Stimulated activated CD4-positive, alpha-beta T cell treated with anti-CD3 and anti-CD28 coated beads, Interleukin-4, amount 100 ng/mL, for 48 hours (primary cell): ENCODE measurements at places on chromosomes 11 and 22.

DNA sequence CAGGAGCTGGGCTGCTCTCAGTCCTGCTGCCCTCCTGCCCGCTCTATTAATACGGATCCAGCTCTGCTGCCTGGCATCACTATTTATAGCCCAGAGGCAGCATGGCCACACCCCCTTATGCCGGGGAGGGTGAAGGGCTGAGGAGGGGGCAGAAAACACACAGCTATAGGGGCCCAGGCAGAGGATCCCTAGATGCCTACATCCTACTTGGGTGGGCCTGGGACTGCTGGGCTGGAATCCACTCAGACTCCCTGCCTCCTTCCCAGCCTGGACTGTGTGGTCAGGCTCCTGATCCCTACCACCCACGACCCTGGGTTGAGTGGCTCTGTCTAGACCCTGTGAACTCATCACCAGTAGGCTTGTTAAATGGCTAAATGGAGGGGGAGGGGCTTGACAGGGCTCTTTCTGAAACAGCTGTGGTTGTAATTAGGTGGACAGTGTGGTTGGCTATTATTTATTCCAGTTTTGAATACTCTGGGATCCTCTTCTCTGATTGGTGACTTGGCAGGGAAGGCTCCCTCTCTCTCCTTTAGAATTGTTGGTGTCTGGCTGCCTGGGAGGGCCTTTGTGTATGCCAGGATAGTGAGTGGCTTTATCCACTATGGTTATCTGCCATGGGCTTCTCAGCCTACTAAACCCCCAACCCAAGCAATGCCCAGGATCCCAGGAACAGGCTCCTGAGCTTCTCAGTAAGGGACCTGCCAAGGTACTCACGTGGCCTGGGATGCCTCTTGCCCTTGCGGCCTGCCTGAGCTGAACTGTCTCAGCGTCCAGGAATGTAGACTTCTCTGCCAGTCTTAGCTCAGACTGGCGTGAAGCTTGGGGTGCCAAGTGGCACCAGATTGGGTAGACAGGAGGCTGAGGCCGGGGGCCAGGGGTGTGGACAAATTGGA is 15.2 kb downstream of the PHLDB1 start:
- no peak for DNase-seq

GRCh38 chr11:106958517-106959248 is 59.6 kb downstream of the GUCY1A2 start:
- DNase-seq, result no peak

GRCh38 chr11:58968251-58968711 is 29.0 kb downstream of the GLYATL1 start:
- DNase-seq, result no peak

- DNase-seq, result peak; percentile 54
Measured at GRCh38 chr22:26756675-26757293, 99.4 kb downstream of the MIAT start.

DNA sequence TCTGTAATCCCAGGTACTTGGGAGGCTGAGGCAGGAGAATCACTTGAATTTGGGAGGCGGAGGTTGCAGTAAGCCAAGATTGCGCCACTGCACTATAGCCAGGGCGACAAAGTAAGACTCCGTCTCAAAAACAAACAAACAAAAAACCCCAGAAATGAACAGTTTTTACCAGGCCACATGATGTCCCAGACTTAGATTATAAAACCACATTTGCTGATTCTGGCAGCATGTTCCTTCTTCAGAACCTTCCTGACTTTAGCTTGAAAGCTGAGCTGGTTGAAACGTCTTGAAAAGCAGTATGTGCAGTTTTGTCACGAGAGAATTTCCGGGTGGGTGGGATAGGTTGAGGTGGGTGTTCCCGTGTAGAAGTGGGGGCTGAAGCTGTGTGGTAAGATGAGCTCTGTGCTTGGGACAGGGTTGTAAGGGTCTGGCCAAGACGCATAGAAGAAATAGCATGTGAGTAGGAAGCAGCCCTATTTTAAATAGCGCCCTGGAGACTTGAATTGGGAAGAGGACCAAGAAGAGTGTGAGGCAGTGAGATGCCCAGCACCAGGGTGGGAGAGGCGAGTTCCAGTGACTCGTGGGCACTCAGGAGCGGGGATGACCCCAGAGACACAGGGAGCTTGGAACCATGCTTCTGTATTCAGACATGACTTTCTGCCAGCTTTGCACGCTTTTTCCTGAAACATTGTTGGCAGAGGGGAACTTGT is 7.6 kb downstream of the AP2A2 start:
- no peak for DNase-seq
